ENCODE measurements at places on chromosomes 5 and 9. TPM values are rescaled to one million over a fixed set of nuclear protein-coding genes. Genes with fewer than 3 reads are reported as not detected.

The ACOT12 gene
- 0.44 TPM for polyA plus RNA-seq

- no peak for DNase-seq
- H3K4me3 ChIP-seq: peak overlapping the region; percentile 98
- no peaks in the 10 kb centered on the region for H3K27me3 ChIP-seq
- no peaks in the 10 kb centered on the region for H3K36me3 ChIP-seq
These were observed 315 bp downstream of the UBQLN1 start for GRCh38 chr9:83707518-83707767.

GRCh38 chr5:163544836-163545235, 39.4 kb downstream of the MAT2B start:
- H3K4me1 ChIP-seq: peaks cover 6% of the 10 kb centered on the region
- no peaks in the 10 kb centered on the region for H3K36me3 ChIP-seq
- no peak overlapping the region for H3K4me3 ChIP-seq
- H3K27me3 ChIP-seq: no peaks in the 10 kb centered on the region
- no peak overlapping the region for H3K27ac ChIP-seq
- no peak for DNase-seq

The MOB3B gene
- polyA plus RNA-seq: 9.1 TPM

GRCh38 chr5:91119217-91119616, 263.9 kb downstream of the ARRDC3 start:
- DNase-seq: no peak
- H3K27ac ChIP-seq: no peak overlapping the region
- H3K4me3 ChIP-seq: no peak overlapping the region
- H3K4me1 ChIP-seq: peaks cover 15% of the 10 kb centered on the region
- no peaks in the 10 kb centered on the region for H3K27me3 ChIP-seq
- no peaks in the 10 kb centered on the region for H3K36me3 ChIP-seq

Measured in testis (tissue), 5 donors.